ENCODE measurements at places on chromosomes 6 and 20.

DNA sequence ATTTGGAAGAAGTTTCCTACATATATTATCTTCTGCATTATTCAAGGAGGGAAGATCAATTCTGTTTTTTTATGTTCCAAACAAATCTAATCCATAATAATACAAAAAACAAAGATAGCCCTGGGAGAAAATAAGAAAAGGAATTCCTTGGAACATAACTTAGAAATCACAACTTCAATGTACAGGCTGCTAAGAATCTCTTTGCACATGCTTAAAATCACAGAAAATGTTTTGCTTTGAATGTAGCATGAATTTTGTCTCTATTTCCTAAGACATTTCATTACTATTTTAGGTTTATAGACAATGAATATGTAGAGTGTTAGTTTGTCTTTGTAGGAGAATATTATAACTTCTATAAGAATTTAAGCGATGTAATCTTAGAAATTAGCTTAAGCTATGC is 700.1 kb downstream of the RNF144B start:
- no peak for DNase-seq

DNA sequence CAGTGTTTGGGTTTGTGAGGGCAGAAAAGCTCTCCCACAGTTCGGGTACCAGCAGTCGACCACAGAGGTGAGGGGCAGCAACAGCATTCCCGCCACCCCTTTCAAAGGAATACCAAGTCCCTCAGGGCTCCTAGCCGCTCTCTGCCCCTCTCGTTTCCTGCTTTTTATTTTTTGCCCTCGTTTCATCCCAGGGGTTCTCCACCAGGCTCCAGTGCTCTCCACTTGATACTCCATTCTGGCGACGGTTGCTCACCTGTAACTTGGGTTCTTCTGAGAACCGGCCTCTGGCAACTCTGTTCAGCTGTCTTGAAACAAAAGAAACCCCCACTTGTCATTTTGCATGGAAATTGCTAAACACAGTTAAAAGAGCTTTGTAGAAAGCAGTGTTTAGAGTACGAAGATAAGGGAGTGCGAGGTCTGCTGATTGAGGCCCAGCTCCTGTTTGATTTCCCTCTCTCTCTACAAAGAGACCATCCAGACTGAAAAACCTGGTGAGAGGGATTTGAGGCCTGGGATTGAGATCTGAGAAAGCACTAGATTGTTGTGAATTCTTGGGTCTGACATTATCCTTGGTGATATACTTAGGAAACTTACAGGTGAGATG is 28.7 kb downstream of the IGF2R start:
- DNase-seq, result no peak

GRCh38 chr6:99064834-99065233 is 117.1 kb upstream of the FBXL4 start:
- no peak for DNase-seq

- DNase-seq, result peak; percentile 95
Observed at GRCh38 chr6:85464260-85464644, 14.4 kb downstream of the NT5E start.

- peak; percentile 36 for DNase-seq
Observed at GRCh38 chr6:56764081-56764566, 121.4 kb upstream of the DST start.

DNA sequence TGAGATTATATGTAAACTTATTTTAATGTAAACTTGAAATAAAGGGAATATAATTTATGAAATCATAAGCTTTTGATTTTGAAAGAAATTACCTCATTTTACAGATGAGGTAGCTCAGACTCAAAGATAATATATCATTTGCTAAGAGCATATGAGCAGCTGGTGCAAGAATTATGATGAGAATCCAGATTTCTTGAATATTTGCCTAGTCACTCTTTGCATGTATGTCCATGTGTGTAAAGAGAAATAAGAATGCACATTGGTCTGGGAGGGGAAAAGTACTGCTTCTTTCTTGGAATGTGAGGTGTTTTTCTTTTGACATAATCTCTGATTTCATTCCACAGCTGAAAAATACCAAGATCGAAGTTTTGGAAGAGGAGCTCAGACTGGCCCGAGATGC is 11.1 kb upstream of the SNRNP48 start:
- DNase-seq, result no peak

- peak; percentile 35 for DNase-seq
Observed at GRCh38 chr6:72649032-72649984, 27.4 kb downstream of the KCNQ5 start.

DNA sequence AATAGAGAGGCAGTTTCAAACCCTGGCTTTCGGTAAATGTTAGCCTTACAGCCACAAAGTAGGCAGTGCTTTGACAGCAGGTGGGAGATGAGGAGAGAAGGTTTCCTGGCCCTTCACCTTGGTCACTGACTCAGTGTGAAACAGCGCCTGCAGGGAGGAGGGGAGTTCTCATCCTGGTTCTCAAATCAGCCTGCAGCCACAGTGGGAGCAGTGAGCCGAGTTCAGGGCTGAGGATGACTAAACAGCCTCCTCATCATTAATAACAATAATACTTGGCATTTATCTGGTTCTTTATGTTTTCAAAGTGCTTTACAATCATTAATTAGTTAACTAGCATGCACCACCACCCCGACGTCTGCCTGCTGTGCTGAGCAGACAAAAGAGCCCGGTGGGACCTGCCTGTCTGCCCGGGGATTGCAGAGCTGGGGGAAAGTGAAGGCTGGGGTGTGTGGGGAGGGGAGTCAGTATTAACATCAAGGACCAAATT is 59.6 kb downstream of the PRDM1 start:
- no peak for DNase-seq

DNA sequence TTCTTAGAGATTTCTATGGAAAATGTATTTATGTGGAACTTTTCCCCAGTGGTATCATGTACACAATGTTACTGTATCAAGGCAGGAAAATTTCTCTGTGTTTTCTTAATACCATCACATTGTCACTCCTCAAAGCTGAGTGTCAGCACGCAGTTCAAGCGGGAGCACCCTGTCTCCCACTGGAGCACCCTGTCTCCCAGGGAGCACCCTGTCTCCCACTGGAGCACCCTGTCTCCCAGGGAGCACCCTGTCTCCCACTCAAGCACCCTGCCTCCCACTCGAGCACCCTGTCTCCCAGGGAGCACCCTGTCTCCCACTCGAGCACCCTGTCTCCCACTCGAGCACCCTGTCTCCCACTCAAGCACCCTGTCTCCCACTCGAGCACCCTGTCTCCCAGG is 51.3 kb downstream of the PSMG4 start:
- DNase-seq, result no peak

GRCh38 chr6:166076625-166077024 is 91.0 kb downstream of the TBXT start:
- DNase-seq, result no peak

- peak; percentile 73 for DNase-seq
Observed at GRCh38 chr6:22062807-22063408, 233.9 kb downstream of the PRL start.

DNA sequence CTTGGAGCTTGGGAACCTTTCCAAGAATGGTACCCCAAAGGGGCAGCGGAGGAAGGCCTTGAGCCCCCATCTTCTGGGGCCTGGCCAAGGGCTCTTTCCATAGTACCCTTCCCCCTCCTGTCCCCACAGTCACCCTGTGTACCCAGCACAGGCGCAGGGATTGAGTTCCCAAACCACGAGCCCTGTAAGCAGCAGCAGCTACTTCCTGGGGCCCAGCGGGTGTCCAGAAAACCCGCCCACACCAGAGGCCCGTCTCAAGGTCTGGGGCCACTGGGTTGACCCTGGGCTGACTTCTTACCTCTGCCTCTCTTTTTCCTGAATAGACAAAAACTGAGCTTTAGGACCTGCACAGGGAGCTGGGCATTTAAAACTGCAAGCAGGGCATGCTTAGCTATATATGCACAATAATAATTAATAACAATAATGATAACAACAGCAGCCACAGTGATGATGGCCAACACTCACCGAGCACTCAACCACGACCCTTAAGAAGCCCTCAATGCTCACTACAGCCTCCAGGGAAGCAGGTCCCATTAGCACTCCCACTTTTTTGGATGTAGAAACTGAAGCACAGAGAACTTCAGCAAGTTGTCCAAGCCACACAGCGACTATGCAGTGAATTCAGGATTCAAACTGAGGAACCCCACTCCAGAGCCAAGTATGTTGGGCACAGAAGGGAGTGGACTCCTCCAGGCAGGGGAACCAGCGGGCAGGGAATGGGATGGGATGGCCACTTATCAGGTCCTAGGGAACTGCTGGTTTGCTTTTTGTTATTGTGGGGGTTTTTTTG is 14.5 kb downstream of the NOL4L start:
- DNase-seq, result peak; percentile 45

- no peak for DNase-seq
Observed at GRCh38 chr20:56922497-56922896, 293.4 kb downstream of the TFAP2C start.

GRCh38 chr6:35919827-35920751 is 809 bp downstream of the SRPK1 start:
- DNase-seq, result peak; percentile 78

GRCh38 chr6:20948556-20948955 is 414.3 kb downstream of the CDKAL1 start:
- no peak for DNase-seq

GRCh38 chr6:11396860-11397259 is 140.7 kb upstream of the TMEM170B start:
- no peak for DNase-seq

GRCh38 chr6:75952128-75952527 is 120.3 kb downstream of the IMPG1 start:
- no peak for DNase-seq

- DNase-seq, result peak; percentile 47
Observed at GRCh38 chr6:147382945-147383554, 125.4 kb upstream of the SAMD5 start.

DNA sequence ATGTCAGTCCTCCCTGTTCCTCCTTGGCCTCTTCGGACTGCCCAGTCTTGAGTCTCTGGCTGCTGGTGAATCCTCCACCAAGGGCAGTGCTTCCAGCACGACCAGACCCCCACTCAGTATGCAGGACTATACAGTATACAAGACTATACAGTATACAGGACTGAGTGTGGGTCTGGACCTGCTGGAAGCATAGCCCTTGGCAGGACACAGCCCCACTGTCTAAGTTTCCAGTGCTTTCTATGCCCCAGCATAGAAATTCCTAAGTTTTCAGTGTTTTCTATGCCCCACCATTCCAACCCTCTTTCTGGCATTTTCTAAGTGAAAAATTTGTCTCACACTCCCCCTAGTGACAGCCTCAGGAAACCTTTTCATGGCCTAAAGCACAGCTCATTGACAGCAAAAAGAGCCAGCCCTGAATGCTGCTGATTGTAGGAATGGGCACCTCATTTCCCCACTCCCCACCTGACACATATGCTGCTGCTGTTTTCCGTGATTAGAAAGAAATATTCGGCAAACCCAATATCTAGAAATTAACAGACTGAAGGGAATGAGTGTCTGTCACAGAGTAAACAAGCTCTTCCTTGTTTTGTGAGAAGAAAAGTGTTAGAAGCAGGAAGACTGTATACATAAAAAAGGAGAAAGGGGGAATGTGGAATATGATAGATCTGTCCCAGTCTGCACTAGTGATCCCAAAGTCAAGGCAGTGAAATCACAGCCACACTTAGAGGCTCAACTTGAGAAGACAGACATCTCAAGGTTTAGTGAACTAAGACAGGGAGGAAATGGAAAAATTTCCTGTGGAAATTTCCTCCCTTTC is 206.9 kb downstream of the IBTK start:
- peak; percentile 57 for DNase-seq

GRCh38 chr6:107657755-107658461 is 166.2 kb downstream of the SCML4 start:
- peak; percentile 87 for DNase-seq

Data from suppressor macrophage treated with lipopolysaccharide for 1 hour (primary cell).